SIG-M5 (cell line): ENCODE measurements at places on chromosomes 12 and 14.

DNA sequence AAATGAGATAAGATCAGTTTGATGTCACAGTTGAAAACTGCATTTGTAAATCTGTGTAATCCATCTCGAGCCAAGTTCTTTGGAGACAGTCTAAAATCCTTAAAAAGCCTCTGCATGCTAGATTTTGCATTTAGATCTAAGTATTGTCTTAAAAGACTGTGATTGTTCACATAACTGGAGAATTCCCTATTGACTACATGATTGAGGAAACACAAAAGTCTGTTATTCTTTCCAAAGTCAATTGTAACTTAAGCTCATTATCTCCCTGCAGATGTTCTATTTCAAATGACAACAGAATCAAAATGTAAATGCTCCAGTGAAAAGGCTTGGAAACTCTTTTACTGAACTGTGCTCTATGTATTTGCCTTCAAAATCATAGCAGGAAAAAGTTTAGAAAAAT is 77.8 kb downstream of the MYF5 start:
- no peak for DNase-seq

GRCh38 chr14:89486505-89486904 is 69.5 kb upstream of the FOXN3 start:
- DNase-seq, result peak; percentile 27

DNA sequence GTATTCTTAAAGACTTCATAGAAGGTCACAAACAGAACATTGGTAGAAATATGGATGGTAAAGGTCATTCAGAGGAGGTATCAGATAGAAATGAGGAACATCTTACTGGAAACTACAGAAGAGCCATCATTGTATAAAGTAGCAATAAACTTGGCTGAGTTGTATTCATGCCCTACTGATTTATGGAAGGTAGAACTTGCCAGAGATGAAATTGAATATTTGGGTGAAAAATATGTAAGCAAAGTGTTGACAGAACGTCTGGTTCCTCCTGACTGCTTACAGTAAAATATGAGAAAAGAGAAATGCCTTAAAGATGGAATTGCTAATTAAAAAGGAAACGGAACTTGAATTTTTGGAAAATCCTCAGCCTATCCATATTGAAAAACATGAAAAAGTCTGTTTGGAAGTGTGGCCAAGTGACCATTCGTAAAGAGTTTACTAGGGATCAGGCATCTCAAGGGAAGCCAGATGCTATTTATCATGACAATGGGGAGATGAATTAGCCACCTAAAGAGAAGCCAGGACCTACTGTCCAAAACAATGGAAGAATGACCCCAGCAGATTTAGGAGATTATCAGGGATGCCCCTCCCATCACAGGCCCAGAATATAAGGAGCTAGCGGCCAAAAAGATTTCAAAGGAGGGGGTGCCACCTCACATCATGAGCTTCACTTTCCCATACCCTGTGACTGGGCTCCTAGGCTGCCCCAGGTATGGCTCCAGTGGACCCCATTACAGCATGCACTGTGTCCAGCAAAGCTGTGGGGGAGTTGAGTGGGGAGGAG is 189.3 kb downstream of the ITPR2 start:
- no peak for DNase-seq

DNA sequence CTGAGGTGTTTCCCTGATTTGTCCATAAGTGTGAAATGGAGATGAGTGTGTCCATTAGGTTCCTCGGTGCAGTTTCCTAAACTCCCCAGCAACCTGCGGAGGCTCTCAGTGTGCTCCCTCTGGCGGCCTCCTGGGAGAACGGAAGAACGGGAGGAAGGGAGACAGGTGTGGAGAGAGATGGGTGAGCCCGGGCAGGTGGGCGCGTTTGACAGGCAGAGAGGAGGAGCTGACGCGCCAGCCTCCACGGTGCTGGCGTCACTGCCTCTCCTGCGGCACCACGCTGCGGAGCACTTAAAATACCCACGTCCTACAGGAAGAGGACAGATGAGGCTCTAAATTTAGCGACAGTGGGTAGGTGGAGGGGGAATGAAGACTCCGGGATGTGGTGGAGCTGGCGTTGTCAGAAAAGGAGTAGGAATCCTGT is 26.8 kb upstream of the PEX5 start:
- no peak for DNase-seq

- DNase-seq, result no peak
Observed at GRCh38 chr14:61526405-61527312, 168.7 kb upstream of the HIF1A start.

GRCh38 chr12:70692681-70693288 is 55.6 kb upstream of the PTPRB start:
- no peak for DNase-seq

DNA sequence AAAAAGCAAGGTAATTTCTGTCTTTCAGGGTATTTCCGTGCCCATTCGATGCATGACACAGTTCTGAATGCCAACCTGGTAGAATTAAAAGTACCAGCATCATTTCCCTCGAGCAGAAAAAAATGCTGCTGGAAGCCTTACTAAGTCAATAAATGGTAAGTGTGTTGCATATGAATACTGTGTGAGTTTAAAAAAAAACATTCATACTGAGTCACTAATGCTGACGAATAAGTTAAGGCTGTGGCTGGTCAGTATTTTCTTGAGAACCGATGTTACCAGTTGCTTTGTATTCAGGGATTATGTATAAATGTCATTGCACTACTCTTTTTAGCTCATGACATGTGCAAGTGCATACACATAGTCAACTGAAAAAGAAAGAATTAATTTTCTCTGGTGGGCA is 710.2 kb downstream of the TRHDE start:
- DNase-seq, result no peak

DNA sequence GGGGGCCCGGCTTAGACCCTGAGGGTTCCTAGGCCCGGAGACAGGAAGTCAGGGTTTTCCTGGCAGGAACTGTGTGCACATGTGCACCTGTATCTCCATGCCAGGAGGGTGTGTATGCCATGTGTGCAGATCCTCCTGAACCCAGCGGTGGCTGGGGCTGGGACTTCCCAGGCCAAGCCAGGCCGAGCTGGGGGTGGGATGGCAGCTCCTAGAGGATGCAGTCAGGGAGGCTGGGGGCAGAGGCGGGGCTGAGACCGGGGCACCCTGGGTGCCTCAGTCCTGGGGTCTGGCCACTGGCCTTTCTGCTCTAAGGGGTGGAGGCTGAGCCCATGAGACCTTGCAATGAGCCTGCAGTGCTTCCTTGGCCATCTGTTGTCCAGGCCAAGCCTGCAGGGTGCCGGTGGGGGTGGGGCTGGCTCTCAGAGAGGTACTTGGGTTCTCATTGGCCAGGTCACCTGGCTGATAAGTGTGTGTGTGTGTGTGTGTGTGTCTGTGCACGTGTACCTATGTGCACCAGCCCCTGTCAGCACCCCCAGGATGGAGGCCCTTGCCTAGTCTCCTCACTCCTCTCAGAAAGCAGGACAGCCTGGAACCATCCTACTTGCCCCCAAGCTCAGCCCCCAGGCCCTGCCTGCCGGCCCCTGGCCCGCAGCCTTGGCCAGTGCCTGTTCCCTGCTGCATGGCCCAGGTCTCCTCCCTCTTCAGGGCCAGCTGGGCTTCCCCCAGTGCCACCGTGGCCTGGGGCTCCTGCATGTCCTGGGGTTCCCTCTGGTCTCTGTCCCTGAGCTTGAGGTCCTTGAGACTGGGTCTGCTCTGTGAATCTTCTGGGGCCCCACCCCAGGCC is 10.6 kb upstream of the TNFAIP2 start:
- DNase-seq, result no peak

GRCh38 chr14:23481362-23481970 is 12.0 kb downstream of the NGDN start:
- no peak for DNase-seq
